Purkinje cell (primary cell): ENCODE measurements at places on chromosomes 6 and 20. TPM values are rescaled to one million over a fixed set of nuclear protein-coding genes. Genes with fewer than 3 reads are reported as not detected.

Gene CGA
- polyA plus RNA-seq, result not detected in 2 replicates

Gene SAMD5
- polyA plus RNA-seq, result 0.35 and 0.62 TPM in 2 replicates

Gene SLC26A8
- polyA plus RNA-seq, result 1.4 and 2.9 TPM in 2 replicates

Gene UNC5CL
- polyA plus RNA-seq, result not detected in 2 replicates

Gene DLK2
- polyA plus RNA-seq, result 11.0 and 15.0 TPM in 2 replicates

Gene CRISP3
- not detected in 2 replicates for polyA plus RNA-seq

Gene GTPBP2
- polyA plus RNA-seq, result 4.7 and 7.6 TPM in 2 replicates

Gene TREML2
- polyA plus RNA-seq, result not detected in 2 replicates

Gene RAET1L
- polyA plus RNA-seq, result not detected in 2 replicates

Gene CALHM5
- polyA plus RNA-seq, result not detected in 2 replicates

Gene TOX2
- polyA plus RNA-seq, result not detected in 2 replicates

Gene SLC16A10
- polyA plus RNA-seq, result 6.8 and 9.9 TPM in 2 replicates

Gene MDC1
- 1.9 and 5.6 TPM in 2 replicates for polyA plus RNA-seq

Gene RFX6
- not detected in 2 replicates for polyA plus RNA-seq

Gene GRM1
- 200 and 255 TPM in 2 replicates for polyA plus RNA-seq

Gene GNMT
- 0.85 TPM in 1 of 2 replicates, not detected in the other for polyA plus RNA-seq

Gene CD24
- 0.32 and 2.5 TPM in 2 replicates for polyA plus RNA-seq

Gene ANKEF1
- 2.5 and 3.1 TPM in 2 replicates for polyA plus RNA-seq

Gene TP53TG5
- 2.1 and 3.8 TPM in 2 replicates for polyA plus RNA-seq

Gene LIN28B
- 0.31 and 1.0 TPM in 2 replicates for polyA plus RNA-seq

Gene MUC21
- not detected in 2 replicates for polyA plus RNA-seq

Gene LAMA5
- polyA plus RNA-seq, result 0.39 and 0.79 TPM in 2 replicates

Gene CST4
- not detected in 2 replicates for polyA plus RNA-seq

Gene HTR1E
- 0.58 TPM in 1 of 2 replicates, not detected in the other for polyA plus RNA-seq

Gene SOBP
- 13.1 and 13.2 TPM in 2 replicates for polyA plus RNA-seq

Gene PRSS16
- polyA plus RNA-seq, result 3.6 and 6.3 TPM in 2 replicates

Gene CFB
- polyA plus RNA-seq, result 0.34 TPM in 1 of 2 replicates, not detected in the other

Gene FUT9
- 10.7 and 17.0 TPM in 2 replicates for polyA plus RNA-seq

Gene NXT1
- 1.4 and 2.0 TPM in 2 replicates for polyA plus RNA-seq

Gene ZC2HC1B
- not detected in 2 replicates for polyA plus RNA-seq

Gene KCNB1
- polyA plus RNA-seq, result 10.3 and 12.3 TPM in 2 replicates

Gene MAS1
- 0.44 TPM in 1 of 2 replicates, not detected in the other for polyA plus RNA-seq

Gene FNDC1
- 0.36 TPM in 1 of 2 replicates, not detected in the other for polyA plus RNA-seq

Gene FRK
- polyA plus RNA-seq, result 0.15 and 0.21 TPM in 2 replicates
